Astrocyte (in vitro differentiated cells and primary cell): ENCODE measurements at places on chromosomes 12 and 14. TPM values are rescaled to one million over a fixed set of nuclear protein-coding genes. Genes with fewer than 3 reads are reported as not detected.

- no peaks in the 10 kb centered on the region for H3K36me3 ChIP-seq
- no peaks in the 10 kb centered on the region for H3K4me1 ChIP-seq
- H3K27me3 ChIP-seq: no peaks in the 10 kb centered on the region
- no peak overlapping the region for H3K27ac ChIP-seq
- H3K4me3 ChIP-seq: no peak overlapping the region
Observed at GRCh38 chr12:44626883-44627282, 249.2 kb downstream of the NELL2 start.

DNA sequence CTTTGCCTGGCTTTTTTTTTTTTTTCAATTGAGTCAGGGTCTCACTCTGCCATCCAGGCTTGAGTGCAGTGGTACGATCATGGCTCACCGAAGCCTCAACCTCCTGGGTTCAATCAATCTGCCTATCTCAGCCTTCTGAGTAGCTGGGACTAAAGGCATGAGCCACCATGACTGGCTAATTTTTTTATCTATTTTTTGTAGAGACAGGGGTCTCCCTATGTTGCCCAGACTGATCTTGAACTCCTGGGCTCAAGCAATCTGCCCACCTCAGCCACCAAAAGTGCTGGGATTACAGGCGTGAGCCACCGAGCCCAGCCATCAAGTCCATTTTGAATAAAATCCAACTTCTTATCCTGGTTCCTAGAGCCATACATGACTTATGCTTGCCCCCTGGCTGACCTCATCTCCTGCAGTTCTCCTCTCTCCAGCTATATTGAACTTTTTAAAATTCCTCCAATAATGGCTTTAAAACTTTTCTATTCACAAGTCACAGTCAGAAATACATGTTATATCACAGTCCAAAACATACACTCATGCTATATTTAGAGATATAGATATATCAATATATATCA lies 10.4 kb upstream of the RND1 start:
- no peaks in the 10 kb centered on the region for H3K4me1 ChIP-seq
- H3K4me3 ChIP-seq: no peak overlapping the region
- H3K27me3 ChIP-seq: peaks cover 10% of the 10 kb centered on the region
- no peak overlapping the region for H3K27ac ChIP-seq

- H3K4me1 ChIP-seq: peaks cover 22% of the 10 kb centered on the region
- H3K27ac ChIP-seq: peak overlapping the region; percentile 66
- H3K36me3 ChIP-seq: no peaks in the 10 kb centered on the region
- H3K4me3 ChIP-seq: no peak overlapping the region
- H3K27me3 ChIP-seq: no peaks in the 10 kb centered on the region
Observed at GRCh38 chr12:93803424-93803807, 126.2 kb downstream of the CRADD start.

DNA sequence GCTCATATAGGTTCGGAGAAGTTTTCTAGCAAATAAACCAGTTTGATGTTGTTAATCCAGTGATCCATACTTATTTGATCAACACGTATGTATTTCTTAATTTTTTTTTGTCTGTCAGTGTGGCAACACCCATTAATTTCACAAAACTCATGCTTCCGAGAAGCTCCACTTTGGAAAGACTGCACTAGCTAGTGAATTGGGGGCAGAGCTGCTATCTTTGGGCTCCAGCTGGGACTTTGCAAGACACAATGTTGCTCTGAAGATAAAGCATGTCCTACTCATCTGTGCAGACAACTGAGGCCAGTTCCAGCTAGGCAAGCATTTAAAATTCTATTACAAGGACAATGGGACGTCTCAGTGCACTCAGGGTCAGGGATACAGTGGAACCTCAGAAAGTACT lies 298.4 kb downstream of the NUAK1 start:
- no peak overlapping the region for H3K27ac ChIP-seq
- no peak overlapping the region for H3K4me3 ChIP-seq
- H3K4me1 ChIP-seq: no peaks in the 10 kb centered on the region
- peaks cover 2% of the 10 kb centered on the region for H3K27me3 ChIP-seq
- no peak for DNase-seq
- H3K36me3 ChIP-seq: no peaks in the 10 kb centered on the region

- H3K36me3 ChIP-seq: no peaks in the 10 kb centered on the region
- DNase-seq: no peak
- no peaks in the 10 kb centered on the region for H3K27me3 ChIP-seq
- H3K27ac ChIP-seq: no peak overlapping the region
- H3K4me1 ChIP-seq: no peaks in the 10 kb centered on the region
- no peak overlapping the region for H3K4me3 ChIP-seq
Observed at GRCh38 chr12:1226951-1227350, 235.9 kb downstream of the ERC1 start.

DNA sequence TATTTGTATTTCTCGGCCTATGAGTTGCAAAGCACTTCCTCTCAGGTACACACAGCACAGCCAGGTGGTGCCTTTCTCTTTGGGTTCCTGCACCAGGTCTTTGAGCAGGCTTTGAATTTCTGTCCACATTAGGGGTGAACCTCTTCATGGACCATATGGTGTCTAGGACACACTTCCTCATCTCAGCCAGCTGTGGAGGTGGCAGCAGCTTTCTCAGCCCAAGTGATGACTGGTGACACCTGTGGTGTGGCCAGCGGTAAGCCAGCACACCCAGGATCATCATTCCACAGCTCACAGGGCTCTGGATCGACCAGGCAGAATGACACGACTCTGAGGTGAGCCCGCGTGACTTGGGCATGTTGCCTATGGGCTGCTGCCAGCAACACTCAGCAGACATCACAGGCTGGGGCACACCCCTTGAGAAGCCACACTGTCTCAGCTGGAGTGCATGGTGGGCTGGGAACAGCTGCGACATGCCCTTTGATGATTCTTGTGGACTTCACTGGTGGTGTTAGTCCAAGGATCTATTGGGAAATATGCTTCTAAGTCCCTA lies 36.8 kb downstream of the SLC5A8 start:
- H3K27me3 ChIP-seq: no peaks in the 10 kb centered on the region
- no peak overlapping the region for H3K27ac ChIP-seq
- H3K4me3 ChIP-seq: no peak overlapping the region
- no peaks in the 10 kb centered on the region for H3K36me3 ChIP-seq

- no peaks in the 10 kb centered on the region for H3K36me3 ChIP-seq
- no peak for DNase-seq
- no peaks in the 10 kb centered on the region for H3K27me3 ChIP-seq
- H3K4me1 ChIP-seq: no peaks in the 10 kb centered on the region
- H3K27ac ChIP-seq: no peak overlapping the region
Observed at GRCh38 chr14:22213120-22213519, 375.9 kb downstream of the DAD1 start.

- DNase-seq: no peak
- H3K27me3 ChIP-seq: no peaks in the 10 kb centered on the region
- no peak overlapping the region for H3K4me3 ChIP-seq
- H3K27ac ChIP-seq: no peak overlapping the region
- H3K4me1 ChIP-seq: no peaks in the 10 kb centered on the region
- no peaks in the 10 kb centered on the region for H3K36me3 ChIP-seq
Observed at GRCh38 chr12:132338311-132338710, 8.9 kb upstream of the GALNT9 start.

DNA sequence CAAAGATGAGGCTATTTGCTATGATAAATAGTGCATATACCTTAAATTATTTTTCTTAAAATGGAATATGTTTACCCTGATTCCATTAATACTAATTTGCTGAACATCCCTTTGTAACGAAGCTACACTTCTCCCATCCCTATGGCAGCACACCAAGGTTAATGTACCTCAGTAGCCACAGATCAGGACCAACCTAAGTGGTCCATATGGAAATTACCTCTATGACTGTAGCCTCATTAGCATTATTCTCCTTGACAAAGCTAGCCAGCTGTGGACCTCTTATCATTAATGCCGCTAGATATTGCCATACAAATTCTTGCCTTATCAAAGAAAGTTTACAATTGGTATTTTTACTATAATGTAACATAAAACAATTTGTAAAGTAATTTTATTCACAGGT lies 76.9 kb upstream of the GARIN2 start:
- H3K27me3 ChIP-seq: no peaks in the 10 kb centered on the region
- no peaks in the 10 kb centered on the region for H3K36me3 ChIP-seq
- no peak overlapping the region for H3K4me3 ChIP-seq
- H3K4me1 ChIP-seq: no peaks in the 10 kb centered on the region
- no peak overlapping the region for H3K27ac ChIP-seq

DNA sequence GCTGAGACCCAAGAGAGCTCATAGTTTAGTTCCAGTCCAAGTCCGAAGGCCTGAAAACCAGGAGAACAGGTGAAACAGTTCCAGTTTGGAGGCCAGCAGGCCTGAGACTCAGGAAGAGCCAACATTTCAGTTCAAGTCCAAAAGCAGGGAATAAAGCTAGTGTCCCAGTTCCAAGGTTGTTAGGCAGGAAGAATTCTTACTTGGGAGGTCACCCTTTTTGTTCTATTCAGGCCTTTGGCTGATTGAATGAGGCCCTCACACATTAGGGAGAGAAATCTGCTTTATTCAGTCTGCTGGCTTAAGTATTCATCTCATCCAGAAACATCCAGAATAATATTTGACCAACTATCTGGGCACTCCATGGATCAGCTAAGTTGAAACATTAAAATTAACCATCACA lies 294.6 kb downstream of the PCNX1 start:
- H3K36me3 ChIP-seq: no peaks in the 10 kb centered on the region
- H3K27ac ChIP-seq: no peak overlapping the region

- H3K4me3 ChIP-seq: no peak overlapping the region
- H3K27ac ChIP-seq: no peak overlapping the region
- no peak for DNase-seq
- H3K27me3 ChIP-seq: no peaks in the 10 kb centered on the region
- H3K36me3 ChIP-seq: no peaks in the 10 kb centered on the region
- H3K4me1 ChIP-seq: no peaks in the 10 kb centered on the region
Observed at GRCh38 chr12:39287409-39287808, 155.5 kb downstream of the KIF21A start.

- no peak for DNase-seq
- no peak overlapping the region for H3K27ac ChIP-seq
- H3K27me3 ChIP-seq: no peaks in the 10 kb centered on the region
- peaks cover 6% of the 10 kb centered on the region for H3K4me1 ChIP-seq
Observed at GRCh38 chr12:41795910-41796309, 348.8 kb downstream of the GXYLT1 start.

DNA sequence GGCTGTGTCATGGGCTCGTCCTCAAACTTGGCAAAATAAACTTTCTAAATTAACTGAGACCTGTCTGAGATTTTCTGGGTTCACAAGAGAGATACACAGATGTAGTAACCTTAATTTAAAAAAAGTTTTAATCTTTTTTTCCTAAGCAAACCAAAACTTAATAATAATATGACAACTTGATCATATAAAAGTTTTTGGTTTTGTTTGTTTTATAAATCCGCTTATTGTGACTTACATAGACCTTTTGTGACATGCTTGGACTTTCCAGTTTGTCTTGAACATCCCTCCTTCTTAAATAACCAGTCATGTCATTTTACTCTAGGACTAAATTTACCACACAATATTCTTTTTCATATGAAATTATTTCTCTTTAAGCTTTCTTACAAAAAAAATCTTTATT lies 8.5 kb downstream of the RDH12 start:
- H3K27me3 ChIP-seq: no peaks in the 10 kb centered on the region
- DNase-seq: no peak
- H3K36me3 ChIP-seq: no peaks in the 10 kb centered on the region
- no peak overlapping the region for H3K4me3 ChIP-seq

DNA sequence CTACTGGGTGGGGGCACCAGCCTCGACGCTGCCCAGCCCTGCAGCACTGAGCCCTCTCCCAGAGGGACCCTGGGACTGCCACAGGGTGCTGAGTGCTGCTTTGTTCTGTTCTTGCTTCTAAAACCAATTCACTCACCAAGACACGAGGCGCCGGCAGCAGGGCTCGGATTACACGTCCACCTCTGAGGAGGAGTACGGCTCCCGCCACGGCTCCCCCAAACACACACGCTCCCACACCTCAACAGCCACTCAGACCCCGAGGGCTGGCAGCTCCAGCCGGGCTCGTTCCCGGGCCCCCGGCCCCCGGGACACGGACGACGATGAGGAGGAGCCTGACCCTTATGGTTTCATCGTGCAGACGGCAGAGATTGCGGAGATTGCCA lies 24.3 kb downstream of the CEP170B start:
- H3K36me3 ChIP-seq: no peaks in the 10 kb centered on the region
- no peak for DNase-seq
- no peaks in the 10 kb centered on the region for H3K4me1 ChIP-seq
- no peak overlapping the region for H3K4me3 ChIP-seq
- no peak overlapping the region for H3K27ac ChIP-seq

GRCh38 chr12:15265875-15266274 lies 44.7 kb upstream of the RERG start:
- H3K27me3 ChIP-seq: no peaks in the 10 kb centered on the region
- no peaks in the 10 kb centered on the region for H3K36me3 ChIP-seq
- H3K4me3 ChIP-seq: no peak overlapping the region
- H3K4me1 ChIP-seq: no peaks in the 10 kb centered on the region

- no peaks in the 10 kb centered on the region for H3K27me3 ChIP-seq
- no peak overlapping the region for H3K4me3 ChIP-seq
- H3K36me3 ChIP-seq: no peaks in the 10 kb centered on the region
- H3K27ac ChIP-seq: no peak overlapping the region
Observed at GRCh38 chr14:72488514-72488913, 405.4 kb downstream of the DPF3 start.

- peak overlapping the region; percentile 31 for H3K4me3 ChIP-seq
- DNase-seq: peak; percentile 63
- H3K27me3 ChIP-seq: no peaks in the 10 kb centered on the region
- peaks cover 4% of the 10 kb centered on the region for H3K36me3 ChIP-seq
- peaks cover 65% of the 10 kb centered on the region for H3K4me1 ChIP-seq
Observed at GRCh38 chr12:53052419-53053217, 2.8 kb downstream of the TNS2 start.

GRCh38 chr12:62732861-62733427 lies 202.0 kb downstream of the PPM1H start:
- H3K36me3 ChIP-seq: no peaks in the 10 kb centered on the region
- H3K4me1 ChIP-seq: peaks cover 32% of the 10 kb centered on the region
- DNase-seq: peak; percentile 75
- no peaks in the 10 kb centered on the region for H3K27me3 ChIP-seq
- H3K27ac ChIP-seq: peak overlapping the region; percentile 91

GRCh38 chr14:49424436-49425331 lies 161.5 kb downstream of the RPS29 start:
- no peaks in the 10 kb centered on the region for H3K36me3 ChIP-seq
- DNase-seq: no peak
- no peaks in the 10 kb centered on the region for H3K4me1 ChIP-seq
- no peak overlapping the region for H3K4me3 ChIP-seq

DNA sequence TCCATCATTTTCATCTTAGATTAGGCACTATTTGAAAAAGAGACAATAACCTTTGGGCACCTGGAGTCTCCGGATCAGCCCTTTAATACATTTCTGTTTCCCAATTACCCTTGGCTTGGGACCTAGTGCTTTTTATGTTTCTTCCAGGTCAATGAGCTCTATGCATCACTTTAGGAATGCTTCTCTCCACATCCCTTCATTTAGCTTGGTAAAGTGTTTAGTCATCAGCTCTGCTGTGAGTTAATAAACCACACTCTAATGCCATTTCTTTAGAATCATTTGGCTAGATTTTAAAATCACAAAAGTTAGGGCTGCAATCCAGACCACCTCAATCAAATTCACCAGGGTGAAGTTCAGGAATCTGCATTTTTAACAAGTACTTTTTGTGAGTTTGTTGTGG lies 41.7 kb downstream of the RASSF9 start:
- H3K27ac ChIP-seq: peak overlapping the region; percentile 16
- DNase-seq: peak; percentile 90
- H3K27me3 ChIP-seq: no peaks in the 10 kb centered on the region
- H3K4me1 ChIP-seq: peaks cover 6% of the 10 kb centered on the region
- no peaks in the 10 kb centered on the region for H3K36me3 ChIP-seq

GRCh38 chr14:89504091-89504490 lies 87.1 kb upstream of the FOXN3 start:
- no peak overlapping the region for H3K4me3 ChIP-seq
- H3K27me3 ChIP-seq: no peaks in the 10 kb centered on the region
- peaks cover 34% of the 10 kb centered on the region for H3K4me1 ChIP-seq
- H3K27ac ChIP-seq: no peak overlapping the region

Gene LMNTD1
- not detected in 2 replicates for total RNA-seq

Gene PLD4
- total RNA-seq: 0.14 and 0.60 TPM in 2 replicates

Gene PTCSC3
- total RNA-seq: not detected in 2 replicates
